ENCODE measurements at places on chromosomes 16 and 17.

DNA sequence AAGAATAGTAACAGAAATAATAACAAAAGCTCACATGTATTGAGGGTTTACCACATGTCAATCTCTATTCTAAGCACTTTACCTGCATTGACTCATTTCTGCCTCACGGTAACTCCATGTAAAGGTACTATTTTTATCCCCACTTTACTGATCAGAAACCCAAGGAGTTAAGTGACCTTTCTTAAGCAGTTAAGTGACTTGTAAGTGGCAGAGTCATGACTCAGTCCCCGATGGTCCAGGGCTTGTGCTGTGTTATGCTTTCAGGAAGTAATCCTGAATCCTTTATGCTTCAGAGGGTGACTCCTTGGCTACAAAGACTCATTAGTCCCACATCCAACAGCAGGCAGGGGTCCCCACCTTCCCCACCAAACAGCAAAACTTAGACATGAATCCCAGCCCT lies 66.5 kb downstream of the MRM1 start:
- DNase-seq: no peak

DNA sequence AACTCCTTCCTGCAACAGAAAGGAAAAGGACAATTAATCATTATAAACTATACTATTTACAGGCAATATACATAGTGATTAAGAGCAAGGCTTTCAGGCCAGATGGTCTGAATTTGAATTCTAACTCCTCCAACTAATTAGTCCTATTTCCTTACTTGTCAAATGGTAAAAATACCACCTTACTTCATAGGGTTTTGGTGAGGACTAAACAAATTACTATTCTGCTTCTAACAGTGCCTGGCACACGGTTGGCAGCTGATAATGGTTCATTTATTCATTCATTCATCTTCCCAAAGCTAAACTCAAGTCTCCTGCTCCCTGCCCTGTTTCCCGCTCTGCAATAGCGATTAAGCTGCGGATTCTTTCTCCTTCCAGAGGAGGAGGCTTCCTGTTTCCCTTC lies 39.8 kb downstream of the DCUN1D3 start:
- DNase-seq: no peak

DNA sequence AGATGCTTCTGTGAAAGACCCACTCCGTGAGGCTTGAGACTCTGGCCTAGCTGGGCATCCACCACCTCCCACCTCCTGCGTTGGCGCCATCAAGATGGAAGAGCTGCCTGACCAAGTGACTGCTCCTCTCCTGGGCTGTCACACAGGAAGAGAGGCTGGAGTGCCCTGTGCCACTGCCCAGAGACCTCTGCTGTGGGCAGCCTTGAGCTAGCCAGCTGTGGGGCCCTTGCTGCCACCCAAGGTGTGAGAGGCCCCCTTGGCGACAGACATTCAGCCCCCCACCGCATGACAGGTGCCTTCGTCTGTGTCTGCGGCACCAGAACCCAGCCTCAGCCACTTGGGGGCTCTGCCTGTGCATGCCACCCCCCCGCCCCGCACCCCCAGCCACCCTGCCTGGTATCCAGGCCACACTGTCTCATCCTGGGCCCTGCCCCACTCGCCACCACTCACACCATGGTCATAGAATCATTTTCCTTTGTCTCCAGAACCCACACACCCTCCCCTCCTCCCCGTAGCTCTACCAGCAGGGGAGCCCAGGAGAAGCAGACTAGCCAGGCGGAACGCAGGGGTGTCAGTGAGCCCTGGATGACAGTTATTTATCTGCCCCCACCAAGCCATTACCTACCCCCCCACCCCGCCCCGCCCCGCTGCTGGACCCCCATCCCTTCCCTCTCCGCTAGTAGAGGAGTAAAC lies 120.9 kb upstream of the LHX1 start:
- DNase-seq: no peak

DNA sequence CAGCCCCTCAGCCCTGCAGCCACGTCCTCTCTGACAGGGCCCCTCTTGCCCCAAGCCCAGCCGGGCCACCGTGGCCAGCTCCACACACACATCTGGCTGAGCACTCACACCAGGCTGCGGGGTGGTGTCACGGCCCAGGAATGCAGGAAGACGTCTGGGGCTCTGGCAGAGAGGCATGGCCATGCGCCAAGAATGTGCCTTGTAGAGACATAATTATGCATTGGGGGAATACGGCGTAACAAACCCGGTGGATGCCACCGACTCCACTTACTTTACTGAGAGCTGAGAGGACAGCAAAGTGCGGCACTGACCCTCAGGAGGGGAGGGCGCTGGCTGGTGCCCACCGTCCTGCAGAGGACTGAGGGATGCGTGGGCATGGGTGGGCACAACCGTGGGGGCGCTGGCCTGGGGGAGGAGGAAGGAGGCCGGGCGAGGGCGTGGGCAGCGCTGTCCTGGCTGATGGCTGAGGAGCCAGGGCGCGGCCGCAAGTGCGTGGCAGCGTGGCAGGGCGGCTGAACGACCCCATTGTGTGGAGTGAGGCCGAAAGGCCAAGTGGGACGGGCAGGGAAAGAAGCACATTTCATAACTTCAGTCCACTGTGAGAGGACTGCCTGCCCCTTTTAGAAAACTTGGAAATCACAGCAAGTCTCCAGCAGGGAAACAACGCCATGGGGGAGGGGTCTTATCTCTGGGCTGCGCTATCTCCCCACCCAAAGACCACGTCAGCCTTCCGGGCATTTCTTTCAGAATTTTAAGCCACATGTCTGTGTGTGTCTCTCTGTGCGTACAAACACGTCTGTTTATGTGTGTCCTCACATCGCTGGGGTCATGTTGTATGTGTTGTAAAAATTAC lies 30.6 kb downstream of the METRNL start:
- no peak for DNase-seq

DNA sequence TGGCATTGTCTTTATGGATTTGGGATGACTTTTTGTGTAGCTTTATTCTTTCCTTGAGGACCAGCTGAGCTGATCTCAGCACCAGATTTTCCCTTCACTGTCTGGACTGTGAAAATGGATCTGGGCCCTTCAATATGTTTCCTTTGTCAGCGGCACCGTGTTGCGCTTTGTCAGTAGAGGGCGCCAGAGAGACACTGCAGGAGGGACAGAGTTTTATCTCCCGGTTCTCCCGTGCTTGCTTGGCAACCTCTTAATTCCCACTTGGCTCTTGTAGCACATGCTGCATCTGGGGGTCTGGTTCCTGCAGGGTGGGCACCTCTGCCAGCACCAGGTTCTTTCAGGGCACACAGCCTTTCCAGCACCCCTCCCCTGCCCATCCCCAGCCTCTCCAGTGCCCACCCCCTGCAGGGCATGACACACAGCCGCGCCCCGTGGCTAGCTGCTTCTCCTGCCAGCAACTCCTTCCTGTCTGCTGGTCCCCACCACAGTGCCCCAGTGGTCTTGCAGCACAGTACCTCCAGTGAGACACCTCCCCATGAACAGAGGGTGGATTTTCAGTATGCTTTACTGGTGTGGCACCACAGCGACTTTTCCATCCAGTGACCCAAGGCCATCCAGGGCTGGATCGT lies 19.6 kb downstream of the OR1D5 start:
- no peak for DNase-seq

GRCh38 chr17:75250009-75250471 lies 11.4 kb downstream of the GGA3 start:
- peak; percentile 89 for DNase-seq

DNA sequence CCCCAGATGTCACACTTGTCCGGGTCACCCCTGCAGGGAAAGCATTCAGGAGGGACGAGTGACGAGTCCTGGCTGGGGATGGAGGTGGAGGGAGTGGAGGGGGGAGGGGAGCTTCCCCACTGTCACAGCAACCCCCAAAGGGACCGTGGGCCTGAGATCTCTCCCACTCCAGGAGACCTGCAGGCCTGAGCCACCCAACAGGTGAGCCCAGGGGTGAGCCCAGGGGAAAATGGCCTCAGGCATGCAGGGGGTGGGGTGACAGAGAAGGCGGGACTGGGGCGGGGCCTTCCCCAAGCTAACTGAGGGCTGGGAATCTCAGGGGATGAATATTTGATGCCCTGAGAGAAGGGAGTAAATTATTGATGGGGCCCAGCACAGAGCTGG lies 2.4 kb downstream of the USH1G start:
- DNase-seq: no peak

GRCh38 chr16:55367866-55368603 lies 44.0 kb downstream of the IRX6 start:
- DNase-seq: no peak

Data from activated naive CD4-positive, alpha-beta T cell treated with anti-CD3 and anti-CD28 coated beads, Interleukin-2, amount 50 U/mL, for 16 hours (primary cell).